ENCODE measurements at places on chromosomes 11 and 22.

GRCh38 chr11:35058669-35059434 is 80.1 kb upstream of the CD44 start:
- DNase-seq, result no peak

- DNase-seq, result no peak
Observed at GRCh38 chr11:120054753-120055045, 83.2 kb downstream of the TRIM29 start.

- DNase-seq, result no peak
Observed at GRCh38 chr11:11577932-11578911, 43.6 kb downstream of the GALNT18 start.

DNA sequence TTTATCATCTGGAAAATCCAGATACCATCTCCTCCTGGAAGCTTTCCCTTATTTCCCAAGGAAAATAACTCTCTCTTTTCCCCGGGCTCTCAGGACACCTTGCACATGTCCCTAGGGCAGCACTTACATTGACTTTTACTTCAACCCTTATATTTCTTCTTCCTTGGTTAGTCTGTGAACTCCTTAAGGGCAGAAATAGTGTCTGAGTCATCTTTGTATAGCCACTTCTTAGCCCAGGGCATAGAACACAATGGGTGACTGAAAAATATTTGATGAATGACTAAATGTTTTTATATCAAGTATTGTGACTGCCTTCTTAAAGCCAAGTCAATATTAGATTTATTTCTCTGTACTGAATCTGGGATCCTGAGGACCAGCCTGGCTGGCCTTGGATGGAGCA is 45.4 kb upstream of the MYOD1 start:
- no peak for DNase-seq
